Activated CD4-positive, CD25-positive, alpha-beta regulatory T cell (primary cell): ENCODE measurements at places on chromosomes 3 and 15.

DNA sequence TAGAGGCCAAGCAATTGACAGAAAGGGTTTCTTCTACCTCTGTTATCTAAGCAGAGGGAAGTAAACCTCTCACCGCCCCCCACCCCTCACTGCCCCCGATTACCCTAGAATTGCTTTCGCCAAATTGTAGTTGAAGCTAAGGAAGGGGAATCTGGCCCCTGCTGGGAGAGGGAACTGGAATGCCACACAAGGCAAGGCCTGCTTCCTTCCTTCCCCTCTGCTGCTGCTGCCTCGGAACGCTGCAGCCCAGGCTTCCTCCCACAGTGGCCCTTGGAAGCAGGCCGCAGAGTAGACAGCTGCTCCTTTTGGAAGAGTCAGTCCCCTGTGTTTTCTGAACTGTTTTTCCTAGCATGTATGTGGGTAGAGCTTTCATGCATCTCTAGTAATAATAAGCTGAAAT, 21.6 kb downstream of the RLBP1 start:
- DNase-seq, result no peak

- no peak for DNase-seq
Measured at GRCh38 chr15:44296625-44297524, 8.4 kb downstream of the GOLM2 start.

- no peak for DNase-seq
Measured at GRCh38 chr15:58873267-58873666, 60.2 kb downstream of the SLTM start.

- no peak for DNase-seq
Measured at GRCh38 chr15:101647251-101647650, 4.9 kb downstream of the TM2D3 start.

DNA sequence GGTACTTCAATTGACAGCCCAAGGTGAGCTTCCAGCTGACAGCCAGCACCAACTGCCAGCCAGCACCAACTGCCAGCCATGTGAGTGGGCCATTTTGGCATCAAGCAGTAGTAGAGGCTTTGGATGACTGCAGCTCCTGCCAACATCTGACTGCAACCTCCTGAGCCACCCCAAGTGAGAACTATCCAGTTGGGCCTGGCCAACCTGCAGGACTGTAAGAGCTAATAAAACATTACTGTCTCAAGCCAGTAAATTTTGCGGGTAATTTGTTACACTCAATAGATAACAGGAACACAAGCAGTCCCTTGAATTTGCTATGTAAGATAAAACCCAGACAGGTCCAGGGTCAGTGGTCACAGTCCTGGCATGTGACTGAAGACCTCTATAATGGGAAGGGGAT, 29.7 kb downstream of the EPHB1 start:
- DNase-seq, result no peak

DNA sequence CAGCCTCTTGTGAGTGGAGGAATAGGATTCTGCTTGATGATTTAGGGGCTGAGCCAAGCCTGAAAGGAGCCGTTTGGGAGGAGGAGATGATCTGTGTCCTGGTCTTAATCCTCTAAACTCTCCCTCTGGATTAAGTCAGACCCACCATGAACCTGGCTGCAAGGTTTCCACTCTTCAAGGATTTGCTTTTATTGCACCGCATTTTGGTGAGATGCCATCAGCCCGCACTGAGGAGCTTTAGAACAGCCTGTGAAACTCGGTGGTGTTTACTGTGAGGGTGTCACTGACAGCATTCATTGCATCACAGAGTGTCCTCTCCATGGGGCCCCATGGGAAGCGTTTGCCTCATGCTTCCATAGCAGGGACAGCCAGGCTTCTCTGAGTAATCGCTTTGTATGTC, 59.2 kb downstream of the EPHB1 start:
- no peak for DNase-seq

DNA sequence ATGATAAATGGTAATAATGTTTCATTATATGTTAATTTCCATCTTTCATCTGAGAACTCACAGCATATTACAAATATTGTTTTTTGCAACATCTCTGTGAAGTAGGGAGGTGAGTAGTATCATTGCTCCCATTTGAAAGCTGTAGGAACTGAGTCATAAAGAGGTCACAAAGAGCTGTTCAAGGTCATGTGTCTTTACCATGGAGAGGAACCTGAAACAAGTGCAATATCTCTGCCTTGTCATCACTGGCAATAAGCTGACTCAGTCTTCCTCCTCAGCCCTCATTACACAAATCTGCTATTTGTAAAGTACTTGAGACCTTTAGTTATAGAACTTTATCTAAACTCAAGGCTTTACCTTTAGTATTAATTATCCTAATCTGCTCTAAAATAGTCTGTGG, 4.4 kb upstream of the ATP13A4 start:
- DNase-seq, result no peak

- DNase-seq, result no peak
Measured at GRCh38 chr3:58032186-58032585, 24.0 kb downstream of the FLNB start.

GRCh38 chr15:70741677-70742293, 21.6 kb downstream of the UACA start:
- no peak for DNase-seq

DNA sequence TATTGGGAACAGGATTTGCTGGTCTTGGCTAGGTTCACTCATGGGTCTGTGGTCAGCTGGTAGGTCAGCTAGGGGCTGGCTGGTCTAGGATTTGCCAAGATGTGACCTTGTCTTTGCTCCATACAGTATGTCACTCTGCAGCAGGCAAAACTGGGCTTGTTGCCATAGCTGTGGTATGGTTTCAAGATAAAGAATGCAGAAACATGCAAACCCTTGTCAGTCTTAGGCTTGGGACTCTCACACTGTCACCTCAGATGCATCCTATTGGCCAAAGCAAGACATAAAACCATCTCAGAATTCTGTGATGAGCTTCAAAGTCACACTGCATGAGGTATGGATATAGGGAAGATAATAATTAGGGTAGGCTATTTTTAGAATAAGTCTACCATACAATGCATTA, 66.6 kb upstream of the TBC1D5 start:
- no peak for DNase-seq

- no peak for DNase-seq
Measured at GRCh38 chr3:177037241-177037640, 160.0 kb downstream of the TBL1XR1 start.

DNA sequence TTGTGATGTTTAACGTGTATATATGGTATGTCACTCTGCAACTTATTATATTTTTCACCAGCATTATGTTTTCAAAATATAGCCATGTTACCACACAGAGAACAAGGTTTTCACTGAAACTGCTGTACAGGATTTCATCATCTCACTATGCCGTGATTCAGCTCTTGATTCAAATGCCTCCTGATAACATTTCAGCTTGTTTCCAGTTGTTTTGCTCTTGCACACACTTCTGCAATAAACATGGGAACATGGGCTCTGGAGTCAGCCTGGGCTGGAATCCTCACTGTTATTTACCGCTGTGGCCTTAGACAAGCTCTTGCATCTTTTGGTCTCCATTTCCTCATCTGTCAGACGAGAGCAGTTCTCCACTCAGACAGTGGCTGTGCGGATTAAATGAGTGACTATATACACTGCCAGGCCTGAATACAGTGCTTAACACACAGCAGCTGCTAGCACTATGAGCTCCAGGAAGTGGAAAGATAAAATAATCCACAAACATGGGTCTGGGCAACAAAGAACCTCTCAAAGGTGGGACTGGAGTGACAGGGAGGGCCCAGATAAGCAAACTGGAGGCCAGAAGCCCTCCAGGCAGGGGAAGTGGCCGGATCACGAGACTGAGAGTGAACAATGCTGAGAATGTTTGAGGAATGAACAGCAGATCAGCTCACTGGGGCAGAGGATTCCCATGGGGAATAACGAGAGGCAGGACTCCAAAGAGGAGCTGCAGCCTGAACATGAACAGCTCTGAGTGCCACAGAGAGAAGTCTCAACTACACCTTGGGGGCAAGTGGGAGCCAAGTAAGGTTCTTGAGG, 17.7 kb downstream of the NTRK3 start:
- no peak for DNase-seq

GRCh38 chr15:94360251-94360685, 128.9 kb downstream of the MCTP2 start:
- no peak for DNase-seq

- DNase-seq, result no peak
Measured at GRCh38 chr3:182696916-182697315, 96.4 kb upstream of the ATP11B start.

- no peak for DNase-seq
Measured at GRCh38 chr3:140467104-140467577, 210.7 kb upstream of the TRIM42 start.

- no peak for DNase-seq
Measured at GRCh38 chr15:83064859-83065258, 2.2 kb downstream of the BTBD1 start.

GRCh38 chr3:90091549-90091948, 984.1 kb downstream of the EPHA3 start:
- no peak for DNase-seq

DNA sequence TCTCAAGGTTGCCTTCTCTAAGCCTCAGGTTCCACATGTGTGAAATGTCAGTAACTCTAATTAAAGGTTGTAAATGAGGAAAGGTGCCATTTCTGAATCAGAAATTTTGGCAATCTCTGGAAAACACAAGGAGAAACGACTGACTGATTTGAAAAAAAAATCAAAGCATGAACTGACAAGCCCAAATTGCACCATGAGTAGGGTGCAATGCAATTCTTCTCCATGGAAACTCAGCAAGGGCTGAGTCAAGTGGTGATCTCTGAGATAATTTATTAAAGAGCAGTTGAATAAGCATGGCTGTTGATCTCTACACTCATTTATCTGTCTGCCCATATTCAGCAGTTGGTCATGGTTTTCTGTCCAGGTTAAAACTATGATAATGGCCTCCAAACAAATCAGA, 201.6 kb upstream of the CMC1 start:
- no peak for DNase-seq

GRCh38 chr3:104347291-104347690, 1019.4 kb upstream of the ALCAM start:
- DNase-seq, result no peak

- no peak for DNase-seq
Measured at GRCh38 chr3:73530022-73530396, 94.7 kb downstream of the PDZRN3 start.

DNA sequence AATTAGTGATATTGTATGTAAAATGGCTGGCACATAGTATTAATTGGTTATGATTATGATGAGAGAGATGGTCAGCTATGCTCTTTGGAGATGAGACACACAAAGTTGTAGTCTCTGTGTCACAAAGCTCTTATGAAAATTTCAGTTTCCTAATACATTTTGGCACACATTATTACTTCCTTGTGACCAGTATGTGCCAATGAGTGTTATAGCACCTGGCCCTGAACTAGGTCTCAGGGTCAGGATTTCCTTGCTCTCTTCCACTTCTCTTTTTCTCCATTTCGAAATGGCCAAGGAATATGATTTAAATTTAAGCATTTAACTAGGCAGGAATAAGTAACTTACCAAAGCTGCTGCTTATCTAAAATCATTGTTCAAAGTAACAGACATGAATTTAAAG, 28.0 kb downstream of the TIPARP start:
- no peak for DNase-seq

- DNase-seq, result no peak
Measured at GRCh38 chr15:33693166-33693800, 275.0 kb upstream of the CHRM5 start.

DNA sequence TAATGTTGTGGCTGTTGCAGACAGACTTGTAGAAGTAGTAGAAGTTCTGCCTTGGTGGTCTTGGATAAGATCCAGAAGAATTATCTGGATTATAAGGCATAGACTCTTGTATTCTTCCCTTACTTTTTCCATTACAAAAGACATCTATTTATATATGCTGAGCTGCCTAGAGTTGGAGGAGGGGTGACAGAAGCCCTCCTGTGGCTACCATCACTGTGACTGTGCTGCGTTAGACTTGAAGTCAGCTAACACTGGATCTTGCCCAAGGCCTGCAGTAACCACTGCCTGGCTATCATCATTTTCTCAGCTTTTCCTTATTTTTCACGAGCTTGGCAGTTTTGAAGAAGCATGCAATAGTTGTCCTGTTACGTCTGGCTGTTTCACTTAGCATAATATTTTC, 684.8 kb upstream of the BCHE start:
- no peak for DNase-seq

- no peak for DNase-seq
Measured at GRCh38 chr3:116553355-116553754, 108.1 kb upstream of the LSAMP start.
